ENCODE measurements at places on chromosomes 7 and 10. TPM values are rescaled to one million over a fixed set of nuclear protein-coding genes. Genes with fewer than 3 reads are reported as not detected.
A peak's percentile ranks its signal among the peaks of the same experiment; 100 is the strongest.

DNA sequence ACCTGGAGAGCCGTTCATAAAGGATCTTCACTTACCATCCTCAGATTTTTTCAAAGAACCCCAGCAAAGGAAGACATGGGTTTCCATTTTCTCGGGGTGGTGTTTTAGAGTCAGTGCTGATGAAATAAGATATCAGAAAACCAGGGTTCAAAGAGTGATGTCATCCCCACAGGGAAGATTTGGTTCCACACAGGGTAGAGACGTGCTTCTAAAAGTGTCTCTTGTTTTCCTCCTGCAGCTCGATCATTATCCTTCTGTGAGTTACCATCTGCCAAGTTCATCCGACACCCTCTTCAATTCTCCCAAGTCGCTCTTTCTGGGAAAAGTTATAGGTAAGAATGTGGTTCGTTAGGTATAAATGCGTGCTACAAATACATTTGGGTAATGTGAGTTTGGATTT, 323.8 kb upstream of the C7orf33 start:
- no peaks in the 10 kb centered on the region for H3K4me1 ChIP-seq
- no peak for DNase-seq
- no peak overlapping the region for H3K4me3 ChIP-seq
- H3K27ac ChIP-seq: no peak overlapping the region
- H3K36me3 ChIP-seq: no peaks in the 10 kb centered on the region

GRCh38 chr7:33109005-33109757, at the start of gene RP9:
Gene RP9, minus strand, starts transcription at chr7:33109404. Its CDS starts 32 bp downstream, at chr7:33109372.
- H3K4me1 ChIP-seq: peaks cover 6% of the 10 kb centered on the region
- H3K36me3 ChIP-seq: no peaks in the 10 kb centered on the region
- peak within 1 kb of the TSS; percentile 62 for H3K27ac ChIP-seq
- DNase-seq: peak; percentile 47
- peaks cover 6% of the 10 kb centered on the region for H3K27me3 ChIP-seq

The PLEKHS1 gene
- total RNA-seq: not detected

- no peaks in the 10 kb centered on the region for H3K36me3 ChIP-seq
- H3K27me3 ChIP-seq: no peaks in the 10 kb centered on the region
- no peak overlapping the region for H3K27ac ChIP-seq
- DNase-seq: no peak
- peaks cover 6% of the 10 kb centered on the region for H3K4me1 ChIP-seq
These were observed 10.4 kb upstream of the FAS start for GRCh38 chr10:88980247-88980646.

The DCLRE1A gene
- 7.8 TPM for total RNA-seq

DNA sequence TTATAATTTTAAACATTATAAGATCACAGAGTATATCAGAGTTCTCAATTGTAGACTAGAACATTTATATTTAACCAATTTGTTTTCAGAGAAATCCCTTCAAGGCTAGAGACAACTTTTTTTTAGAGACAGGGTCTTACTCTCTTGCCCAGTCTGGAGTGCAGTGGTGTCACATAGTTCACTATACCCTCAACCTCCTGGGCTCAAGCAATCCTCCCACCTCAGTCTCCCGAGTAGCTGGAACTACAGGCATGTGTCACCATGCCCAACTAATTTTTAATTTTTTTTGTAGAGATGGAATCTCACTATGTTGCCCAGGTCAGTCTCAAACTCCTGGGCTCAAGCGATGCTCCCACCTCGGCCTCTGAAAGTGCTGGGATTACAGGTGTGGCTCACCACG, 15.3 kb downstream of the UCMA start:
- no peak overlapping the region for H3K4me3 ChIP-seq
- H3K27ac ChIP-seq: no peak overlapping the region
- H3K36me3 ChIP-seq: no peaks in the 10 kb centered on the region
- H3K27me3 ChIP-seq: no peaks in the 10 kb centered on the region
- no peaks in the 10 kb centered on the region for H3K4me1 ChIP-seq

DNA sequence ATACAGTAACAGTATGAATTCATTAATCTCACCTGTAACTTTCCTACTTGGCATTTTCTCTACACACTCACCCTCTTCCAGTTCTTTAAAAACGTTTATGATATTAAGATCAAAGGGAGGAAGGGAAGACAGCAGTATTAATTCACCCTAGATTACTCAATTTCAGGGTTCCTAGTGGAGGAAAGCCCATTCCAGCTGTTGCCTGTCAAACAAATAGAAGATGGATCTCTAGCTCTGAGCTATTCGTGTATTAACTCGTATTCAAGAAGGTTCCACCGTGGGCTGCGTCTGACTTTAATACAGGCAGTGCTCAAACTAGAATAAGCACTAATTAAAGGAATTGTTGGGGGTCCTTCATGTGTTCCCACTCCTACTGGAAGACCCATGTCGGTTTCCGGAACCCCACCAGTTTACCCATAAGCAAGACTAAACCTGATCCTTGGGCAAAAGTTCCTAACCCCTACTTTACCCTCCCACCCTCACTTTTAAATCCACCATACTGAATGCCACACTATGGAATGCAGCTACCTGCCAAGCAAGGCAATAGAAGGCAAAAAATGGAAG, 2.1 kb downstream of the NANOS1 start:
- H3K4me1 ChIP-seq: peaks cover 3% of the 10 kb centered on the region
- no peak overlapping the region for H3K27ac ChIP-seq
- no peaks in the 10 kb centered on the region for H3K27me3 ChIP-seq
- peak; percentile 43 for DNase-seq
- H3K36me3 ChIP-seq: peaks cover 11% of the 10 kb centered on the region

DNA sequence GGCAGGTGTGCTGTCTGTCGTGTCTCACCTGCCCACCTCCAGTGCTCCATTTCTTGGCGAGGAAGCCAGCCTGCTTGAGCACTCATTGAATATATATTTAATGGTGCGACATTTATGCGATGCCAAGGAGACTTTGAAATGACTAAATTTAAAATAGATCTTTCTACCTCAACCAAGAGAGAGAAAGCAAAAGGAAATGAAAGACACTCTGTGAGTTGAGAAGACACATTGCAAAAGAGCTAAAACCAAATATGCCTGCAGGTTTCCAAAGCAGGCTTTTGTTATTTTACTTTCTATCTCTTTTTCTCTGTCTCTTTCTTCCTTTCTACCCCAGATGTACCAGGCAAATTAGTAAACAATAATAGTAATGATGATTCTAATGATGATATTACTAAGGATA, 53.6 kb upstream of the AOAH start:
- H3K27me3 ChIP-seq: no peaks in the 10 kb centered on the region
- no peak overlapping the region for H3K4me3 ChIP-seq
- DNase-seq: no peak
- no peaks in the 10 kb centered on the region for H3K36me3 ChIP-seq
- no peaks in the 10 kb centered on the region for H3K4me1 ChIP-seq

DNA sequence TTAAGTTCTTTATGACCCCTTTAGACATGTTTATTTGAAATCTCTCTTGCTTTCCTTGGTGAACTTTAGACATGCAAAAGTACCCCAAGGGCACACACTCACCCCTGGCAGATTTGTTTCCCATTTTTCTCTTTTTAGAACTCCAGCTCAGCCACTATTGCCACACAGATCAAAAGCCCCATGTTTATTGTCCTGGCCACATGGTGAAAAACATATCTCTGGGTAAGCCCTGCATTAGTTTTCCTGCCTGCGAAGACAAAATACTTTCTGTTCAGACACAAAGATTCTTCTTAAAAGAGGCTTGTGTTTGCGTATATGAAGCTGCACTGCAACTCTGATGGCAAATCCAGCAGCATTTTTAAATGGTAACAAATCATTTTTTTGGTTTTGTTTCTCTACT, 200.0 kb downstream of the POLR1F start:
- no peak overlapping the region for H3K4me3 ChIP-seq
- no peaks in the 10 kb centered on the region for H3K4me1 ChIP-seq
- H3K27ac ChIP-seq: no peak overlapping the region
- DNase-seq: no peak
- no peaks in the 10 kb centered on the region for H3K27me3 ChIP-seq
- no peaks in the 10 kb centered on the region for H3K36me3 ChIP-seq

DNA sequence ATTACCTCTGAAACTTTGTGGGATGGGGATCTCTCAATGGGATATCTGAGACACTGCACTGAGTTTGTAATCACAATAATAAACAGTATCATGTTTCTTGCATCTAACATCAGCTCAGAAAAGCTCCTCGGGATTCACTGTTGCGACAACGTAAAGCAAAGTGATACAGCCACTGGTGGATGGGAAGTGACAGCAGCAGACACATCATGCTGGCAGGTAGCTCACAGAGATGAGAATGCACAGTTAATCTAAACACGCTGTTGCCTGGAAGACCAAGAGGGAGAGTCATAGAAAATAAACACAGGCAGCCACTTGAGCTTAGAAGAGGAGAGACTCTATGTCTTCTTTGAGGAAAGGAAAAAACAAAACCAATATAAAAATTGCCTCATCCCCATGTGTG, 513.8 kb downstream of the MAGI2 start:
- DNase-seq: peak; percentile 78
- no peak overlapping the region for H3K27ac ChIP-seq
- no peaks in the 10 kb centered on the region for H3K4me1 ChIP-seq
- no peak overlapping the region for H3K4me3 ChIP-seq
- no peaks in the 10 kb centered on the region for H3K36me3 ChIP-seq

GRCh38 chr10:43867113-43867512, 218.4 kb upstream of the ZNF32 start:
- H3K27ac ChIP-seq: peak overlapping the region; percentile 95
- H3K27me3 ChIP-seq: no peaks in the 10 kb centered on the region
- H3K36me3 ChIP-seq: no peaks in the 10 kb centered on the region
- DNase-seq: no peak

DNA sequence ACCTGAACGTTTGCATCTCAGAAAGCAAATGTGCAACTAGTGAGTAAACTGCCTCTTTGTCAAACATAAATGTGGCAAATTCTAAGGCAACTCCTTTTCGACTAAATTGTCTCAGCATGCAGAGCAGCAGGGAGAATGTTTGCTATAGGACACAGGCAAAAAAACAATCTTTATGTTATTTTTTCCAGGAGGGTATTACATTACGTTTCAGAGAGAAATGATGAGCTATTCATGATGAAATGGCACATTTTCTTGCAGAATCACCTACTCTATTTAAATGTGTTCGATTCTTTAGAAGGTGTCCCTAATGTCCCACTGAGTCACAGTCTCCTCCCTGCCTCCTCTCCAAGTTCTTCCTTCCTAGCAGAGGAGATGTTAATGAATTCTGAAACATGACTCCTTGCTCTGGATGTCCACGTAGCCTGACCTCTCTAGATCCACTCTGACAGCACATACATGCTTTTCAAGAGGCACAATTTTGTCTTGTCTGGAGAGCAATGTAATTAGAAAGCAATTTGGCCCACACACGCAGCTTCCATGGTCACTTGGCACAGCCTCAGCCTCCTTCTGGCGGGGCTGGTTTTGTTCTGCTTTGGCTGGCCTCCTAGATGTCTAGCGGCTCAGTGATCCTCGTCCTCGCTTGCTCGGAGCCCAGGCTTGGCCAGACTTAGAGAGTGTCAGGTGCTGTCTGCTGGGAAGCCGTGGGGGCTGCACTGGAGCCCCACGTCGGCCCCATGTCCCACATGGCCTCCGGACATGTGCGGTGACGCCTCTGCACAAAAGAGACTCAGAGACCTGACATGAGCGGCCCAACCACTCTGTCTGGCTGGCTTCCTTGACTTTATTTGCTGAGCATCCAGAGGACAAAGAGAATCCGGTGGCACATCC, 125.7 kb upstream of the ZNF438 start:
- H3K27me3 ChIP-seq: no peaks in the 10 kb centered on the region
- peak; percentile 85 for DNase-seq

- no peaks in the 10 kb centered on the region for H3K27me3 ChIP-seq
- H3K4me1 ChIP-seq: peaks cover 16% of the 10 kb centered on the region
- no peak for DNase-seq
- H3K27ac ChIP-seq: no peak overlapping the region
These were observed 16.3 kb downstream of the TCF7L2 start for GRCh38 chr10:112966194-112966855.

The PHKG1 gene
- 0.72 TPM for total RNA-seq

DNA sequence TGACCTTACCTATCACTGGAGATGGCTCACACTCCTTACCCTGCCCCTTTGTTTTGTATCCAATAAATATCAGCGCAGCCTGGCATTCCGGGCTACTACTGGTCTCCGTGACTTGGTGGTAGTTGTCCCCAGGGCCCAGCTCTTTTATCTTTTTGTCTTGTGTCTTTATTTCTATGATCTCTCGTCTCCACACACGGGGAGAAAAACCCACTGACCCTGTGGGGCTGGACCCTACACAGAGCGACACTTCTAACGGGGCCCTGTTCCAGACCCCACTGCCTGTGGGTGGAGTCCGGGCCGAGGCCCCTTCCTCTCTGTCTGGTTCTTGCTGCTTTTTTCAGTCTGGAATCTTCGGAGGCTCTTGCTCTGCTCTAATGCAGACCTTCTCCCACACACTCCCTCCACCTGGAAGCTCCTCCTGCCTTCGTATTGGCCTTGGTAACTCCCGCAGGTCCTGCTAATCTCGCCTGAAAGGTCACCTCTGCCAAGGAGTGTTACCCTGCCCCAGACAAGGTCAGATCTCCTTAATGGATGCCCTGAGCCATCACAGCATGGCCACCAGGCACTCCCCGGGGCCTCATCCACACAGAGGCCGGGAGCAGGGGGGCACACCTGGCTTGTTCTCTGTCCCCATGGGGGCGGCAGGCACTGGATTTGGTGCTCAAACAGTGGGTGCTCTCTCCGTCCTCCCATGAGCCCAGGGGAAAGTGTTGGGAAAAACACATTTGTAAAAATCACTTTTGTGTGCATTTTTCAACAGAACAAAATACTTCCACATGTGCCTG, 531.7 kb downstream of the PTPRN2 start:
- H3K4me1 ChIP-seq: no peaks in the 10 kb centered on the region
- no peak overlapping the region for H3K27ac ChIP-seq
- no peaks in the 10 kb centered on the region for H3K36me3 ChIP-seq

The PAX4 gene
- not detected for total RNA-seq

The GJD4 gene
- total RNA-seq: not detected

The ADAM22 gene
- 0.18 TPM for total RNA-seq

DNA sequence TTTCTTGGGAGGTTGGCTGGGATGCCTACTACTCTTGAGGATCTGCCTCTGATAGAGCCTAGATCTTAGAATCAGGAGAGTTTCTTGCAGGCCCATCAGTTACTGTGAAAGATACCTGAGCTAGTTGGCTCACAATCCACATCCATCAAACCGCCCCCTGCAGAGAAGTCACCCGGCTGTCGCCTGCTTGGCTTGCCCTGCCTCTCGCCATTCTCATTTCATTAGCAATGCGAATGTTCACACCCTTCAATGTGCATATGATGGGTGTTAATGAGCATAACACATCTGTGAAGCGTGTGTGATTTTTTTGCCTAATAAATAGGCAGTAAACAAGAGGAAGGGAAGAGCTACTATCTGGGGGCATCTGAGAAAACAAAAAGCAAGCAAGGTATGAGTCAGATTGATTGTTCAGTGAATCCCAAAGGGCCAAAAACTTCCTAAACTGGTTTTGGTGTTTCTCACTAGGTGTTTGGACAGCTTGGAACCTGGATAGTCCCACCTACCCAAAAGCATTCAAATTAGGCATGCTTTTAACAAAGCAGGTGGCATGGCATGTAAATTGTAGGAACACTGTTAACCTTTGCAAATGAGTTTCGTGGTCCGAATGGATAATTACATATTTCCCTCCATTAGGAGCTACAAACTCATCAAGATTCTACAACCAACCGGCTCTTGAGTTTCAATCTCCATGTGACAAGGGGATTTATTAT, 272.3 kb upstream of the C7orf33 start:
- H3K36me3 ChIP-seq: no peaks in the 10 kb centered on the region
- H3K4me3 ChIP-seq: no peak overlapping the region
- H3K4me1 ChIP-seq: no peaks in the 10 kb centered on the region
- no peak overlapping the region for H3K27ac ChIP-seq
